ENCODE measurements at places on chromosomes 16 and 17.

DNA sequence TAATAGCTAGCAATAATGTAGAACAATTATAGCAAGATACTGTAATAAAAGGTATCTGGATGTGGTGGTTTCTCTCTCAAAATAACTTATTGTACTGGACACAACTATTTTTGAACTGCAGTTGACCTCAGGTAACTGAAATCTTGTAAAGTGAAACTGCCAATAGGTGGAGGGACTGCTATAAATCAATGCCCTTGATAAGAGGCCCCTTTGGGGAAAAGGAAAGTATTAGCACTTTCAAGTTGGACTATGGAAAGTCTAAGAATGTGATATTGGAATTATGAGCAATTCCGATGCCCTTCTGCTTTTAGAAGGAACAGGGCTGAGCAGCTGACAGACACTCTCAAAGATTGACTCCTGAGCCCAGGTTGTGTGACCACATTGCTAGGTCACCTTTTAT lies 44.5 kb upstream of the ARHGAP44 start:
- DNase-seq, result no peak

GRCh38 chr17:8687737-8688466 lies 56.7 kb downstream of the CCDC42 start:
- DNase-seq, result no peak

GRCh38 chr17:27241346-27241946 lies 52.5 kb upstream of the WSB1 start:
- no peak for DNase-seq

- peak; percentile 10 for DNase-seq
These were observed 495 bp downstream of the PARN start for GRCh38 chr16:14629612-14629918.

- DNase-seq, result peak; percentile 80
These were observed at the start of gene AXIN2 for GRCh38 chr17:65561452-65562205. TSS of gene AXIN2 (minus strand) at chr17:65561648. CDS start at chr17:65558620, 3,028 bp downstream.

DNA sequence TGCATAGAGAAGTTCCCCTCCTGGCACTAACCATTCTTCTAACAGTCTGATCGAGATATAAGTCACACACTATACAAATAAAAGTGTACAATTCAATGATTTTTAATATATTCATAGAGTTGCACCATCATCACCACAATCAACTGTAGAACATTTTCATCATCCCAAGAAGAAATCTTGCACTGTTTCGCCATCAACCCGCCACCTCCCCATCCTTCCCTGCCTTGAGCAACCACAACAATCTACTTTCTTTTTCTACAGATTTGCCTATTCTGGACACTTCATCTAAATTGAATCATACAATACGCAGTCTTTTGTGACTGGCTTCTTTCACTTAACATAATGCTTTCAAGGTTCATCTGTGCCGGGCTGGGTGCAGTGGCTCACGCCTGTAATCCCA lies 33.0 kb upstream of the GUCY2D start:
- DNase-seq, result no peak

- no peak for DNase-seq
These were observed 612.5 kb downstream of the KCNJ18 start for GRCh38 chr17:22304667-22305303.

DNA sequence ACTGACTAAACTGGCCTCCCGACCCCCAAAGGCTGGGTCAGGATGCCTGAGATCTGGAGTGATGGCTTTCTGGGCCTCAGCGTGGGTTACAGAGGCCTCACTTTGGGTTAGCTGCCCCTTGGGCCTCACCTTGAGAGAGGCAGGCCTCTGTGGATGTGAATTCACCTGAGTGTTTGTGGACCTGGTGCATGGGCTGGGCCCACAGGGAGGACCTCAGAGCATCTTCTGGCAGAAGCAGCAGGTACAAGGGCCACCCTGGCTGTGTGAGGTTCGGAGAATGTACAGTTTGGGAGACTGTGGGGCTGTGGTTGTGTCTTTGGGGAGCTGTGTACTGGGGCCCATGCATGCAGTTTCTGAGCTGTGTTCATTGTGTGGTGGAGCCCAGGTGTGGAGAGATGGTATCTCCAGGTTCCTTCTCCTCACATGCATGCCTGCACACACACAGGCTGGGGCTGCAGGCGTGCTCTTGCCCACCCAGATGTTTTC lies 18.3 kb downstream of the RARA start:
- DNase-seq, result no peak

- peak; percentile 96 for DNase-seq
These were observed at the start of gene DHX40 for GRCh38 chr17:59565171-59565958. TSS of gene DHX40 (plus strand) at chr17:59565610. CDS start at chr17:59565672, 62 bp downstream.

- no peak for DNase-seq
These were observed 31.9 kb upstream of the ABCC11 start for GRCh38 chr16:48279199-48279598.

DNA sequence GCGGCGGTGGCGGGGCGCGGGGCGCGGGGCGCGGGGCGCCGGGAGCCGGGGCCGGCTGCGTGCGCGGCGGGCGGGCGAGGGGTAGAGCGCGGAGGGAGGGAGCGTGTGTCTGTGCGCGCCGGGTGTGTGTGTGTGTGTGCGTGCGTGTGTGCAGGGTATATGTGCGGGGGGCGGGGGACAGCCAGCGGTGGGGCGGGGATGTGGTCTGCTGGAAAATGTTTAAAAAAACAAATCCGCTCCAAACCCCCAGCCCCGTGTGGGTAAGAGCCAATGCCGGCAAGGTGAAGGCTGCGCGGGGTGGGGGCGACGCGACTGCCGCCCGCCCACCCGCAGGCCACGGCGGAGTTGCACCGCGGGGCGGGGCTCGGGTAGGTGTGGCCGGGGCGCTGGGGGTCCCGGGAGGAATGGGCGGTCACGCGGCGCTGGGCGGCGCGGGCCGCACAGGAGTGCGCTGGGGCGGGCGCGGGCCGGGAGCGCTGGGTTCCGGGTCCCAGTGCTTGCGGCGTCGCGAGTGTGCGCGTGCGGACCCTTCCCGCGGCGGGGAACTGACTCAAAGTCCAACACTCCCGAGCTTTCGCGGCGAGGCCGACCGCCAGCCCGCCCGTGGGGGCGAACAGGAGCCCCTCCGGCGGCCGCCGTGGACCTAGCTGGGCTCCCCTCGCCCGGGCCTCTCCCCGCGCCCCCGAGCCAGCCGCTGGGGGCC lies at the start of gene CYGB:
Gene CYGB (minus strand): TSS at position 132 of the 703 bp plus-strand sequence. CDS start 167 bp downstream, outside the sequence.
- DNase-seq, result no peak
